ENCODE measurements at places on chromosomes 5 and 9.
A peak's percentile ranks its signal among the peaks of the same experiment; 100 is the strongest.

DNA sequence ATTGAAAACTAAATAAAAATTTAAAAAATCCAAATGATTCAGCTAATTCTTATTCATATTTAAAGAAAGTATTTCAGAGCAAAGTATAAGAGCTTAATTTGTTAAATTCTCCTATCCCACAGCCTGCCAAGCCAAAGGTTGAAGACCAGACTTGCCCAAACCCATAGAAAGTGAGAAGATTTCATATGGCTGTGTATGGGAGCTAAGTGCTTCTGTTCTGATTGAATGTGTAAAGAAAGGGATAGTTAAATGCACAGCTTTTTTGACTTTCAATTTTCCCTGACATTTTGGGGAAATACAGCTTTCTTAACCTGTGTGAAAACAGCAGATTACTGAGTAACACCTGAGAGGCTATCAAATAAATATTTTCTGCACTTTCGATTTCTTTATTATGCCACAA, 125.0 kb upstream of the MTAP start:
- no peak for DNase-seq

DNA sequence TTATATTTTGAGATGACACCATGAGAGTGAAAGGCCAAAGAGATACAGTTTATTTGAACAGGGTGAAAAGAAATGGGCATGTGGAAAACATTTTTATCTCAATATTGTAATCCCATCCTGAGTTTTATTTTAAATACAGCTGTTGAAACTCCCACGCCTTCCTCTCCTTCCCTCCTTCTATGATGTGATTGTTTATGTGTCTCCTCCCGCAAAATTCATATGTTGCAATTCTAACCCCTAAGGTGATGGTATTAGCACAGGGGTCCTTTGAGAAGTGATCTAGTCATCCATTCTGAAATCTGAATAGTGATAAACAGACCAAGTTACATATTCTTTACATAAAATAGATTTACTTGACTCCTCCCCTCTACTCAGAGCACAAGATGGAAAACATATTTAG, 1275.4 kb upstream of the C9orf72 start:
- no peak for DNase-seq

DNA sequence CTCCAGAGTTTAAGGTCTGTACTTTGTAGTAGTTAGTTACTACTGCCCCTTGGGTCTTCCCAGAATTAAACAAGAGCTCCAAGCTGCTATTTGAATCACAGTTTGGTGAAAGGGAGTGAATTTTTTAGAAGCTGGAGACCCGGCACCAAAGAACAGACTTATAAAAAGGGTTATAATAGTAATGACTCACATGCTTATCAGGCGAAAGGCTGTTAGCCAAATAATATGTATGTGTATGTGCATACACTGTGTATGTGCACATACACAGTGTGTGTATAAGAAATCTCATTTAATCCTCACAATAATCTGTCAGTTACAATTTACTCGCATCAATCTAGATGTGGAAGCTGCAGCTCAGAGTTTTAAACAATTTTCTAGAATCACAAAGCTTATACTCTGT, 59.5 kb upstream of the ITGA1 start:
- no peak for DNase-seq

- no peak for DNase-seq
Measured at GRCh38 chr5:57932761-57933160, 450.1 kb upstream of the ACTBL2 start.

GRCh38 chr5:109922381-109922995, 232.8 kb downstream of the MAN2A1 start:
- DNase-seq = peak; percentile 31

GRCh38 chr9:107363516-107364152, 80.6 kb downstream of the RAD23B start:
- no peak for DNase-seq

GRCh38 chr5:88128813-88129212, 139.8 kb downstream of the TMEM161B start:
- no peak for DNase-seq

DNA sequence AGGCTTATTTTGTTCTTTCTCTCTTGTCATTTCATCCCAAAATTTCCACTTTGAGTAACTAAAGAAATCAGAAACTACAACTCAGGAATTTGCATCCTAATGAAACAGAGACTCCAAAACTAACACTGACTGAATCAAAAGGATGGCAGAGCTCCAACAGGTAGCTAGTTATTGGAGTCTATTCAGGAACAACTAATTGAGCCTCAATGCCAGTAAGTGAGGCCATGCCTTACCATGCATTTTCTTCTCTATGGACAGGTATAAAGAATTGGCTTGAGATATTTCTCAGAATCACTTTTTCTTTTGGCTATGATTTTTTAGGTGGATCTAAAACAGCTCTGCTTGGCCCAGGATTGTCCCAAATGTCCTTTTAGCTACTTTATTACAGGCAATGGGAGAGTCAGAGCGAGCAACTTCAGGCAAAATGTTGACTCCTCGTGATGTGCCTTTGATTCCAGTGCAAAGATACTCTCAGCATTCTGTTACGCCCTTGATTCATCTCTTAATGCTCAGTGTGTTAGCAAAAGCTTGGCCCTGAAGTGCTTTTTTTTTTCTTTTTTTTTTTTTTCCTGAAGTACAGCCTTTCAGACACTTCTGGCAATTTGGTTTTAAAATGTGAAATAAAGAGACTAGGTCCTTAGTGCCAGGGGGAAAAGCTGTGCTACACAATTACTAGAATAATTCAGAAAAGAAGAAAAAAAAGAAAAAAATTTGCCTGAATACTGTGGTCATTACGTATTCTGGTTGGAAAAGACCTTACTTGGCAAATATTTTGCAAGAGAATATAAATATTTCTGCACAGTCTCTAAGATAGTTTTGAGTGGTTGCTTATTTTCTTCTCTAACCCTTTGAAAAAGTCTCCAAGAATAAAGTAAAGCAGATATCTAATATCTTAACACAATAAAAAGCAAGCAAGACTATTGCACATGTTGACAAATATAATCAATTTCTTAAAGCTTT, 423.7 kb downstream of the ANXA1 start:
- no peak for DNase-seq

GRCh38 chr5:51806677-51807076, 423.4 kb downstream of the ISL1 start:
- DNase-seq = no peak

DNA sequence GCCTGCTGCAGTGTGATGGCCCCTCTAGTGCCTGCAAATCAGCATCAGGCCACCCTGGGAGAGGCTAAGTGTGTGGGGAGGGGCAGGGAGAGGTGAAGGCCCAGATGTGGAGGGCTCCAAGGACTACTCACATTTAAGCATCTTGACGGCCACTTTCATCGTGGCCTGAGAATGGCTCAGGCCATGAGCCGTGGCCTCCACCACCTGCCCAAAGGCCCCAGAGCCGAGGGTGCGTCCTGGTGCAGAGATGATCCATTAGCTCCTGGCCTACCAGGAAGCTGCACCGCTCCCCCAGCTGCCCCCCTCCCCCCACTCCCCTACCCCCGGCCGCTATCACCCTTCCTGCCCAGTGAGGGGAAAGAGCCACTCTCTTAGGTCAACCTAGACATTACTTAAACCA, 31.0 kb downstream of the PDGFRB start:
- no peak for DNase-seq

DNA sequence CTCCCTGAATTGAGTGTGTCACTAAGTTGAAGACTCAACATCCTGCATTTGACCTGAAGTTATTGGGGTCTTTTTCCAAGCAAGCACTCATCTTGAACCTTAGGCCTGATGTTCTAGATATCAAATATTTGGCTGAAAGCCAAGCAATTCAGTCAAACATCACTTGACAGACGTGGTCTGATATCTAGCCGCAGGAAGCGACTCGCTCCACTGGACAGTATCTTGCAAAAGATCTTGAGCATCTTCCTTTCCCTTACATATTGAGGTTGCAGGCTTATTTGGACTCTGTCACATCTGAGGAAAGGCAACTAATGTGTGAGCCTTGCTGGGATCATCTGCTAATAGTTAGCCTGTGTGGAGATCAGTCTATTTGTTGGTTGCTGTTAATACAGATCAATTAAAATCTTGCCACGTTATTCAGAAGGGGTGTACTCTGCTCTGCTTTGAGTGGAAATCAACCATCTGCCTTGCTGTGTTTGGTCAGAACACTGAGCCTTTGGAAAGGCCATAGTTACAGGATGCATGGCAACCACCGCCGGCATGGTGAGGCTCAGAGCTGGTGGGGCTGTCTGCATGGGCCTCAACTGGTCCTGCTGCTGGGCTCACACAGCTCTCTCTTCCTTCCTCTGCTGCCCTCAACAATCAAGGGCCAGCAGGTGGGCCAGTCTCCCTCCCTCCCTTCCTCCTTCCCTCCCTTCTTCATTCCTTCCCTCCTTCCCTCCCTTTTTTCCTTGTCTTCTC, 166.9 kb upstream of the KLF9 start:
- DNase-seq = no peak

- DNase-seq = no peak
Measured at GRCh38 chr9:137452761-137453642, 6.1 kb downstream of the NSMF start.

DNA sequence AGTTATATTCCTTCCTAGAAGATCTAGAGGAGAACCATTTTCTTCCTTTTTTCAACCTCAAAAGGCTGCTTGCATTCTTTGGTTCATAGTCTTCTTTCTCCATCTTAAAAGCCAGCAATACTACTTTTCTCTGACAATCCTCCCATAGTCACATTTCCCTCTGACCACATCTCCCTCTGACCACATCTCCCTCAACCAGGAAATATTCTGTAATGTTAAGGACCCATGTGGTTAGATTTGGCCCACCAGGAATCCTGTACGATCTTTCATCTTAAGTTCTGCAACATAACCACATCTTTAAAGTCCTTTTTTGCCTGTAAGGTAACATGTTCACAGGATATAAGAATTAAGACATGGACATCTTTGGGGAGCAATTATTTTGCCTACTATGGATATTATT, 179.4 kb upstream of the SPEF2 start:
- no peak for DNase-seq
